ENCODE measurements at places on chromosomes 1 and 21. TPM values are rescaled to one million over a fixed set of nuclear protein-coding genes. Genes with fewer than 3 reads are reported as not detected.

VCAM1 gene
- polyA plus RNA-seq: 1.6 TPM

LRRC38 gene
- polyA plus RNA-seq: not detected

MNDA gene
- 2.3 TPM for polyA plus RNA-seq

HPCAL4 gene
- 0.06 TPM for polyA plus RNA-seq

ETS2 gene
- 60.3 TPM for polyA plus RNA-seq

ALX3 gene
- polyA plus RNA-seq: 0.08 TPM

INSRR gene
- polyA plus RNA-seq: 0.75 TPM

ANKRD34A gene
- polyA plus RNA-seq: 0.45 TPM

MRPL20 gene
- 187 TPM for polyA plus RNA-seq

SFT2D2 gene
- 2.4 TPM for polyA plus RNA-seq

MROH9 gene
- polyA plus RNA-seq: not detected

ADAMTS4 gene
- polyA plus RNA-seq: 4.2 TPM

UBXN10 gene
- 1.8 TPM for polyA plus RNA-seq

ADGRL2 gene
- polyA plus RNA-seq: 15.7 TPM

DCAF8 gene
- 40.7 TPM for polyA plus RNA-seq

KPRP gene
- polyA plus RNA-seq: not detected

SLC9C2 gene
- not detected for polyA plus RNA-seq

SOX13 gene
- 7.2 TPM for polyA plus RNA-seq

CHI3L2 gene
- polyA plus RNA-seq: 1.4 TPM

MIXL1 gene
- 0.10 TPM for polyA plus RNA-seq

LCE1A gene
- polyA plus RNA-seq: not detected

LRRN2 gene
- not detected for polyA plus RNA-seq

SELL gene
- polyA plus RNA-seq: 3.1 TPM

CLEC20A gene
- not detected for polyA plus RNA-seq

TCEA3 gene
- 133 TPM for polyA plus RNA-seq

ATP1A4 gene
- 0.05 TPM for polyA plus RNA-seq

TRABD2B gene
- 0.53 TPM for polyA plus RNA-seq

COL8A2 gene
- polyA plus RNA-seq: 2.0 TPM

ATP6V1G3 gene
- not detected for polyA plus RNA-seq

FAF1 gene
- 20.1 TPM for polyA plus RNA-seq

C1QA gene
- polyA plus RNA-seq: 85.5 TPM

HSPB7 gene
- 11.8 TPM for polyA plus RNA-seq

LCE1D gene
- polyA plus RNA-seq: not detected

KDF1 gene
- polyA plus RNA-seq: 13.6 TPM

PTGFRN gene
- polyA plus RNA-seq: 9.7 TPM

TRIM58 gene
- 0.10 TPM for polyA plus RNA-seq

HSPA6 gene
- polyA plus RNA-seq: 0.61 TPM

KRTAP13-2 gene
- polyA plus RNA-seq: not detected

NCDN gene
- polyA plus RNA-seq: 7.0 TPM

DCAF6 gene
- 51.9 TPM for polyA plus RNA-seq

ELF3 gene
- 253 TPM for polyA plus RNA-seq

LDLRAD2 gene
- polyA plus RNA-seq: 2.6 TPM

RNF223 gene
- 8.1 TPM for polyA plus RNA-seq

C1orf53 gene
- 3.9 TPM for polyA plus RNA-seq

ACTL8 gene
- polyA plus RNA-seq: not detected

CA6 gene
- polyA plus RNA-seq: not detected

PIGR gene
- polyA plus RNA-seq: 176 TPM

DEPDC1 gene
- 1.5 TPM for polyA plus RNA-seq

KLF17 gene
- not detected for polyA plus RNA-seq

APCS gene
- polyA plus RNA-seq: not detected

Data from stomach (tissue), 19 donors.